ENCODE measurements at places on chromosomes 5 and 9. TPM values are rescaled to one million over a fixed set of nuclear protein-coding genes. Genes with fewer than 3 reads are reported as not detected.

DNA sequence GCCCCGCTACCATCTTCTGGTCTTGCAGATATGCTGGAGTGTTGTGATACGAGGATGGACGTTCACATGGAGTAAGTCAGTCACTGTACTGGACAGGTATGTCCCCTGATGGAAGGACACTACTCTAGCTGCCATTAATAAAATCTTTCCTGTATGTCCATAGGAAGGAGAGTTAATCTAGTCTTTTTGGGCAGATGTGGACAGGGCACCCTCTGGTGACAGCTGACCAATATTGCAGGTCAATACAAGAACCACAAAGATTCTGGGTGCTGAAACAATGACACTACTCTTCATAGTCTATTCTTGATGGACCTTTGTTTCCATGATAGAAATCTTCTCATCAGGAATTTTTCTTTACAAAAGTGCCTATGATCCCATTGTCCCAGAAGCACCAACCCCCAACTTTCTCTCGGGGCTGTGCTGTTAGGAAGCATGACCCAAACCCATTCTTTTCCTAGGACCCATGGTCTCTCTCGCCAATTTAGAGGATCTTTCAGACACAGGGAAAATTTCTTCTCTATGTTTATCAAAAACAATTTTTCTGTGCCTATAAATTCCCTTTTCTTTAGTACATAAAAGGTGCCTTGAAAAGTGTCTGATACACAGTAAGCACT is 376.9 kb downstream of the DTWD2 start:
- DNase-seq: no peak
- no peak overlapping the region for H3K27ac ChIP-seq
- no peaks in the 10 kb centered on the region for H3K4me1 ChIP-seq
- H3K27me3 ChIP-seq: no peaks in the 10 kb centered on the region

GRCh38 chr9:129906298-129906697 is 71.0 kb downstream of the USP20 start:
- no peak overlapping the region for H3K27ac ChIP-seq
- no peak overlapping the region for H3K4me3 ChIP-seq
- no peaks in the 10 kb centered on the region for H3K27me3 ChIP-seq
- H3K4me1 ChIP-seq: peaks cover 4% of the 10 kb centered on the region

GRCh38 chr5:26940994-26941393 is 97.4 kb downstream of the CDH9 start:
- no peaks in the 10 kb centered on the region for H3K36me3 ChIP-seq
- no peaks in the 10 kb centered on the region for H3K4me1 ChIP-seq
- no peak overlapping the region for H3K4me3 ChIP-seq
- H3K27ac ChIP-seq: no peak overlapping the region
- H3K27me3 ChIP-seq: no peaks in the 10 kb centered on the region
- DNase-seq: no peak

- H3K27ac ChIP-seq: no peak overlapping the region
- H3K4me1 ChIP-seq: no peaks in the 10 kb centered on the region
- no peaks in the 10 kb centered on the region for H3K27me3 ChIP-seq
- no peak overlapping the region for H3K4me3 ChIP-seq
Measured at GRCh38 chr9:72982146-72982799, 29.4 kb upstream of the ALDH1A1 start.

DNA sequence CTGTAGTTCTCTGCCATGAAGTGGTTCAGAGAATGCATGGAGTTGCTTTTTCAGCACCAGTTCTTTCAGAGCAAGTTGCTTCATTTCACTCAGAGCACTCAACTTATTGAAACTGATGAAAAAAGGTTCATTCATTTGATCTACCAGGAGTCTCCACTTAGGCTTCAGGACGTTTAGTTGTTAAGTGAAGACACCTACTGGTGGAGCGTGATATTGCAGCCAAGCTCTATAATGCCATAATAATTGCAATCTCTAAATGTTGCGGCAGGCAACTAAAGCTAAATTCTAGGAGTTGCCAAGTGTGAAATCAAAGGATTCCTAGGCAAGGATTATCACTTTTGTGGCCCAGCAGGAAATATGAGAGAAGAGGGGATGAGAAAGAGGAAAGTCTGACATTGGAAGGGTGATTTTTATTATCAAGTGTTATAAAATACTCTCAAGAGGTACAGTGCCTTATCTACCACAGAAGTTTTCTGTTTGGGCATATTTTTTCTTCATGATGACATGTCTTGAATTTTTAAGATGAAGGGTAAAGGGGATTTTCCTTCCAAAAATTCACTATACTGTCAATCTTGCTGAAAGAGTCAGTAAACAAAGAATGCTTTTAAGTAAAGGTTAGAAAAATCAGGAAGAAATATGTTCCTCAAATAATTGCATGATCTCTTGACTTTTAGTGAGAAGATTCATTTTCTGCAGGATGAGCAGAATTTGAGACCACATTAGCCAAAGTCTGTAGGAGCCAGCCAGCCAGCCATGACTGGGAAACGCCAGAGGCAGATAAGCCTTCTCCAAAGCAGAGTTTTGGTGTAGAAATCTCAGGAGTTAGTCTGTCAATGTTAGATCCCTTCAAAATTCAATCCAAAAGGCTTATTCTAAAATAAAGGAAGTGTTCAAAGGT is 83.4 kb downstream of the SH3PXD2B start:
- H3K4me3 ChIP-seq: no peak overlapping the region
- H3K27me3 ChIP-seq: no peaks in the 10 kb centered on the region
- H3K4me1 ChIP-seq: no peaks in the 10 kb centered on the region
- no peak overlapping the region for H3K27ac ChIP-seq
- peaks cover 2% of the 10 kb centered on the region for H3K36me3 ChIP-seq
- DNase-seq: no peak

DNA sequence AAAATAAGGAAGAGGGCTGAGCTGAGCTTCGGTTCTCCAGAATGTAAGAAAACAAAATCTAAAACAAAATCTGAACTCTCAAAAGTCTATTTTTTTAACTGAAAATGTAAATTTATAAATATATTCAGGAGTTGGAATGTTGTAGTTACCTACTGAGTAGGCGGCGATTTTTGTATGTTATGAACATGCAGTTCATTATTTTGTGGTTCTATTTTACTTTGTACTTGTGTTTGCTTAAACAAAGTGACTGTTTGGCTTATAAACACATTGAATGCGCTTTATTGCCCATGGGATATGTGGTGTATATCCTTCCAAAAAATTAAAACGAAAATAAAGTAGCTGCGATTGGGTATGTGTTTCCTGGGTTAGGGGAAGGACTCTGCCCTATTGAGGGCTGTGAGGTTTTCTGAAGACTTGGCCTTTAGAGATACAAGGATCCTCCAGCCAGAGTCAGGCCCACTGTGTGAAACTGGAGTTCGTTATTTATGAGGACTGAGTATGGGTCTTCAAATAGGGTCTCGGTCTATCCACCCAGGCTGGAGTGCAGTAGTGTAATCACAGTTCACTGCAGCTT is 3.8 kb downstream of the EGR1 start:
- H3K4me3 ChIP-seq: no peak overlapping the region
- H3K36me3 ChIP-seq: peaks cover 3% of the 10 kb centered on the region
- no peak for DNase-seq

- H3K4me3 ChIP-seq: no peak overlapping the region
- no peaks in the 10 kb centered on the region for H3K27me3 ChIP-seq
- DNase-seq: no peak
Measured at GRCh38 chr9:136617746-136618579, 44.8 kb upstream of the EGFL7 start.

The CYLC2 gene
- not detected for total RNA-seq

The RNF130 gene
- 65.1 TPM for total RNA-seq

The SPINK7 gene
- not detected for total RNA-seq

The PLPP1 gene
- total RNA-seq: 47.2 TPM

The LCN9 gene
- 3.7 TPM for total RNA-seq

The NRG2 gene
- total RNA-seq: 0.21 TPM

The NUP188 gene
- 95.0 TPM for total RNA-seq
